ENCODE measurements at places on chromosomes 16 and 17.

DNA sequence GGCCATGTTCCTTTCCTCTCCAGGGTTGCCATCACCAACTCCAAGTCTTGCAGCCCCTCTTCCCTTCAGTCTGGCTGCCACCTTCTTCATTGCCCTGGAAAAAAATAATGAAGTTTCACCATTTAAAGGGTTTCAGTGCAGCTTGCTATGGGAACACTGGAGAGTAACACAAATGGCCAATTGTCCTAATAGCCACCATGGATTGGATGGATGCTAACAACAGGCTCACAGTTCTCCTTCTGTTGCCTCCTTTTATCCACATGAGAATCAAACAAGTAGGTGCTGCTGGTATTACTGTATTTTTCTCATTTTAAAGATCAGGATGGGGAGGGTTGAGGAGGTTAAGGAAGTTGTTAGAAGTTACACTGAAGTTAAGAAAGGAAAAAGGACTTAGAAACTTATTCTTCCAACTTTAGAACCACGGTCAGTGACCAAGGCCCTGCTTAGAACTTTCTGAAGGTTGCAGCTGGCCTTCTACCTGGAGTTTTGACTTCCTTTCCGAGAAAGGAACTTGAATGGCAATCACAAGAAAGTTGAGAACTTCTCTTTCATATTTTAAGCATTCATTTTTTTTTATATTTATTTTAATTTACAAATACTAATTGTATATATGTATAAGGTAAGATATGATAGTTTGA lies 198.0 kb upstream of the MAF start:
- no peak for DNase-seq

- no peak for DNase-seq
These were observed 98.4 kb downstream of the LITAF start for GRCh38 chr16:11488304-11488703.

DNA sequence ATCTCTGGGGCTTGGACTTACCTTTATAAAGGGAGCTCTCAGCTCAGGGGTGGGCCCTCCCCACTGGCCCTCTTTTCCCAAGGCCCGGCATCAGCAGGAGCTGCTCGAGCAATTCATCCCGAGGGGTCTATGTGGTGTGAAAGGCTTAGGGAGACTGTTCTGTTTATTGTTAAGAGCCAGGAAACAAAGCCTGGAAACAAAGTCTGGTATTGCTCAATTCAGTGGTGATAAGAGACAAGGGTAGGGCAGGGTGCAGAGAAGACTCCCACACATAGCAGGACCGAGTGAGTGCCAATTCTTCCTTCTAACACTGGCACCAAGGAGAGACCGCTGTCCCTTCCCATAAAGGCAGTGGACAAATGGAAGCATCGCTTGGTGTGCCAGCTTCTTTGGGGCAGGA lies 750.7 kb downstream of the KCNJ18 start:
- DNase-seq: no peak

- DNase-seq: no peak
These were observed 28.9 kb upstream of the ZNF750 start for GRCh38 chr17:82868715-82869131.

- DNase-seq: no peak
These were observed 13.6 kb downstream of the CHD9 start for GRCh38 chr16:53068423-53068833.

- DNase-seq: peak; percentile 51
These were observed 16.9 kb upstream of the SP2 start for GRCh38 chr17:47879028-47879585.

GRCh38 chr16:10641555-10641952 lies 53.2 kb downstream of the TEKT5 start:
- DNase-seq: no peak

DNA sequence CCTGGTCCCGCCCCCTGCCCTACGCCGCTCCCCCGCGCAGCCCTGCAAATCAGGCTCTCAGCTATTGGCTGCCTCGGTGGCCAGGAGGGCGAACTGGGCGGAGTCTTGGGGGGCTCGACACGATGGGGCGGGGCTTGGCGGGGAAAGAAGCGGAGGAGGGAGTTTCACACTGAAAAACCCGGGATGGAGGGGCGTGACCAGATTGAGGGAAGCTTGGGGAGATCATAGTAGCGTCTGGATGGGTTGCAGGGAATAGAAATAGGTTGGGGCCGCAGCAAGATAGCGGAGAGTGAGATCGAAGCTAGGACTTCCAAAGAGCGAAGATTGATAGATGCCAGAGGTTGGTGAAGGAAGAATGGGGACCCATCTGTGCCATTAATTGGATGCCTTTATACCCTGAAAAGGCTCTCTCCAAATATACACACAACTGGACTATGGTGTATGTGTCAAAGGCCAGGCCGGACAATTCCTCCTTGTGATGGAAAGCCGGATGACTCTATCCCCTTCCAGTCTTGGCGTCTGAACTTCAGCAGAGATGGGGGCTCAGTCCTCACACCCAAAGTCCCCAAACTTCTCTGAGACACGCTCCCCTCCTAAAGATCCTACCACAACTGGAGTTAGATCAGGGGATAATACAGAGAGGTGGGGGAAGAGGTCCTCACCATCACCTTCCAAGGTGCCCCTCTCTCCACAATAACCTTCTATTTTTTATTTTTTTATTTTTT lies 376 bp upstream of the STAC2 start:
- DNase-seq: no peak

GRCh38 chr17:82399601-82400101 lies 18.5 kb upstream of the HEXD start:
- peak; percentile 19 for DNase-seq

GRCh38 chr17:2386400-2387085 lies 14.3 kb downstream of the MNT start:
- DNase-seq: no peak

- no peak for DNase-seq
These were observed 73.3 kb downstream of the KIF2B start for GRCh38 chr17:53896047-53896446.

All from AG10803 (cell line).